Activated CD4-positive, CD25-positive, alpha-beta regulatory T cell treated with anti-CD3 and anti-CD28 coated beads, Interleukin-2, amount 50 U/mL, for 72 hours (primary cell): ENCODE measurements at places on chromosomes 2 and 18.
A peak's percentile ranks its signal among the peaks of the same experiment; 100 is the strongest.

GRCh38 chr2:16657671-16658070 is 8.0 kb downstream of the CYRIA start:
- no peak for DNase-seq

GRCh38 chr2:27890924-27891672 is 569 bp downstream of the BABAM2 start:
- DNase-seq = peak; percentile 79

- no peak for DNase-seq
These were observed 128.2 kb downstream of the SS18 start for GRCh38 chr18:25962176-25962575.

DNA sequence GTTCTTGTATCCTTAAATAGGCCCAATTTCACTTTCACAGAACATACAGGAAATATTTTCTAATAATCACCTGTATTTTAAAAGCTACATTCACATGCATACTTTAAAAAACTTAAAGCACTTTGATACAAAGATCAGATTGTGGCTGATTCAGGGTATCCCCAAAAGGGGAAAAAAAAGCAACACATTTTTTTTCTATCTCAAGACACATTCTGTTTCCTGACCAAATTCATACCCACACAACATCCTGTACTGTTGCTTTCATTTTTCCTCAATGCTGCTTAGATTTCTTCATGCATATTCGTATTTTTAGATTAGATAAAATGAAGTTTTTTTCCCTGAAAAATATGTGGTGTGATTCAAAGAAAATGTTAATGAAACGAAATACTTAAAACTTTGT is 122.5 kb downstream of the TMEFF2 start:
- no peak for DNase-seq

GRCh38 chr2:172179045-172179701 is 76.5 kb upstream of the DLX2 start:
- DNase-seq = no peak

DNA sequence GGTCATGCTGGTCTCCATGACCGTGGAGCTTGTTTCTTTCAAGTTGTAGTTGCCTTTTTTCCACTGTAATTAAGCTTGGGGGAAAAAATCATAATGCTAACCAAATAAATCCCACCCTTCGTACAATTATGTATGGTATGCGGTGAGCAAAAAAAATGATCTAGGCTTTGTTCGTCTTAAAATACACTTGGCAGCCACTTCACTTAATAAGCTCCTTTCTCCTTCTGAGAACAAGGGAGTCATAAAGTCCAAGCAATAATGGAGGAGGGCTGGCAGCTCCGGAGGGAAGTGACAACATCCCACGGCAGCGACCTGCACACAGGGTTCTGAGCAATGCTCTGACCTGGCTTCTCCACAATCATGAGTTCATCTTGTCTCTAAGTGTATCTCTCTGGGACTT is 91.2 kb upstream of the KLHL29 start:
- no peak for DNase-seq

GRCh38 chr18:71485611-71486010 is 1058.5 kb downstream of the CBLN2 start:
- no peak for DNase-seq

- DNase-seq = no peak
These were observed 299.6 kb downstream of the NDUFA10 start for GRCh38 chr2:239725551-239725890.

DNA sequence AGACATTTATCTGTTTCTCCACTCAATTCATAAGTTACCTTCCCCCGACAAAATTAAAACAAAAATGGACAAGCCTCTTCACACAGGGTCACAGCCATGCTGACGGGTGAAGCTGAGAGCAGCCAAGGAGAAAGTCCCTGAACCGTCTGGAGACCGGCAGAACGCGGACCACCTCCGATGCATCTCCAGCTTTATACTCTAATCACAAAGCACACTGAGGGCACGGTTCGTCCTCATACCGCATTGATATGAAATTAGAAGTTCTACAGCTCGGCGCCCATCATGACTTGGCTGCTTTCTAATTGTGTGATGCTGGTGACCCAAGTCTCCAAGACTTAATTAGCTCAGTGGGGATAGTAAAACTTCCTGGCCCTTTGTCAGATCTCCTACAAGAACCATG is 181.2 kb upstream of the PXDN start:
- DNase-seq = no peak

- no peak for DNase-seq
These were observed 301.7 kb downstream of the KCNS3 start for GRCh38 chr2:18180031-18180610.

- DNase-seq = no peak
These were observed 40.9 kb downstream of the NRP2 start for GRCh38 chr2:205723179-205723578.

DNA sequence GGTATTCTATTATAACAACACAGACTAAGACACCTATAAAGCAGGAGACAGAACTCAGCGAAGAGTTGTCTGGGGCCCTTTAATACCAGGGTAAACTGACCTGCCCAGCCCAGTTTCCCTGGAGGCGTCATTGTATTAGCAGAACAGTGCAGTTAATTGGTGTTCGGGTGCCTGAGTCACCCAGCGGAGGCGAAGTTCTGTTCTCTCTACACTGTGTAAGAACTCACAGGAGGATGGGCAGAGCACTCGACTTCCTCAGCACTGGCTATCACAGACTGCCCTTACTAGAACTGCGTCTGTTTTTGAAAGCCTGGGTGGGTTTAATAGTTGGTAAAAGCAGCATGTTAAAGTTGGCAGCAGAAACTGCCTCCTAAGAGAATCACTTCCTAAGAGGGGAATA is 106.5 kb upstream of the ATP8B1 start:
- DNase-seq = no peak

GRCh38 chr2:207655000-207655399 is 29.8 kb upstream of the METTL21A start:
- no peak for DNase-seq

- DNase-seq = no peak
These were observed 614 bp upstream of the FKBP1B start for GRCh38 chr2:24048769-24049484.

- no peak for DNase-seq
These were observed 26.1 kb upstream of the SEMA4C start for GRCh38 chr2:96895746-96896651.

DNA sequence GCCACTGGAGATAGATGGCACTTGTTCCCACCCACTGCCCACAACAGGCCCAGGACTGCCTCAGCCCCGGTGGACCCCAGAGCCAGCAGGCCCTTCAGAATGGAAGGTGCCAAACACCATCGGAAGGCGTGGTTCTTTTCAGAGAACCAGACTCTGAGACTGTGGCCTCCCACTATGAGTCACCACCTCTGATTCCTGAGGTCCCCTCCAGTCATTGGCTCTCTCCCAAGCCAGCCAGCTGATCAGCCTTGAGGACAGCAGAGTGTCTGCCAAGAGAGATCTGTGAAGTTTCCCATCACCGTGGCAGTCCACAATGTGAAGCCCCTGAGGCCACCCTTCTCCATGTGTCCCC is 10.4 kb upstream of the MAP3K2 start:
- DNase-seq = no peak

DNA sequence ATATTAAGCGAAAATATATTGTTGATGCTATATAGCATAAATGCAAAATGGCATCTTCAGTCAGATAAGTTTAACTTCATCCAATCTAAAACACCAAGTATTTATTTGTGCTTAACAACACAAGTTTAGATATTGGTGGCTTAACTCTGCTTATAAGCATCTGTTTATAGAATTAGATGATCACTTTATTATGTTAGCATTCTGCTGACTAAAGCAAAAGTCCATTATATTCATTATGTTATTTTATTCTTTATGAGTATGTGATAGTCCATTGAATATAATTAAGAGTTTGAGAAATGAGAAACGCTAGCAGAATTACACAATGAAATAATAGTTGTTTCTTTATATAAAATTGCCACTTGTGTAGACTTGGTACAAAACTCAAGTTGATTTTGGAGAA is 401.2 kb upstream of the CDH7 start:
- DNase-seq = no peak

DNA sequence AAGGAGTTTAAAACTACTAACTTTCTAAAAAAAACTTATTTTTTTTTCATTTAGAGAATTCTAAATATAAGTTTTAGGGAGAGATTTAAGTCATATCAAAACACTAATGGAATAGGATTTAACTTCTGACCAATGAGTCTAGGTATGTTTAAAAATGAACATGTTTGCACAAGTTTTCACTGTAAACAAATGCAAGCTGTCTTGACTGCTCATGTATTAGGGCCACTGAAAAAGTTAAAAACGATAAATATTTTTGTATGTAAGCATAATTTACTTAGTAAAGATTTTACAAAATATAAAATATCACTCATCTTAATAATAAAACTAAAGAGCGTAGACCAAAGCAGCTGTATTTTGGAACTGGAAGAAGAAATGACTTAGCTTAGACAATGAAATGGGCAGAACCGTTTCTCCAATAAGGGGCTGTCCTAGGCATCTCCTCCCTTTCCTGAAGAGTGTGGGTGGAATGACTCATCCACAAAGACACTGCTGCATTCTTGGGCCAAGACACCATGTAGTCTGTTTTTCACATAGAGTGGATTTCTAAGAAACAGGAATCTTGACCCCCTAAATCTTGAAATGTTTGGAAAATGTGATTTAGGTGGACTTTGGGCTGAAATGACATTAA is 118.8 kb downstream of the MEP1B start:
- DNase-seq = no peak

DNA sequence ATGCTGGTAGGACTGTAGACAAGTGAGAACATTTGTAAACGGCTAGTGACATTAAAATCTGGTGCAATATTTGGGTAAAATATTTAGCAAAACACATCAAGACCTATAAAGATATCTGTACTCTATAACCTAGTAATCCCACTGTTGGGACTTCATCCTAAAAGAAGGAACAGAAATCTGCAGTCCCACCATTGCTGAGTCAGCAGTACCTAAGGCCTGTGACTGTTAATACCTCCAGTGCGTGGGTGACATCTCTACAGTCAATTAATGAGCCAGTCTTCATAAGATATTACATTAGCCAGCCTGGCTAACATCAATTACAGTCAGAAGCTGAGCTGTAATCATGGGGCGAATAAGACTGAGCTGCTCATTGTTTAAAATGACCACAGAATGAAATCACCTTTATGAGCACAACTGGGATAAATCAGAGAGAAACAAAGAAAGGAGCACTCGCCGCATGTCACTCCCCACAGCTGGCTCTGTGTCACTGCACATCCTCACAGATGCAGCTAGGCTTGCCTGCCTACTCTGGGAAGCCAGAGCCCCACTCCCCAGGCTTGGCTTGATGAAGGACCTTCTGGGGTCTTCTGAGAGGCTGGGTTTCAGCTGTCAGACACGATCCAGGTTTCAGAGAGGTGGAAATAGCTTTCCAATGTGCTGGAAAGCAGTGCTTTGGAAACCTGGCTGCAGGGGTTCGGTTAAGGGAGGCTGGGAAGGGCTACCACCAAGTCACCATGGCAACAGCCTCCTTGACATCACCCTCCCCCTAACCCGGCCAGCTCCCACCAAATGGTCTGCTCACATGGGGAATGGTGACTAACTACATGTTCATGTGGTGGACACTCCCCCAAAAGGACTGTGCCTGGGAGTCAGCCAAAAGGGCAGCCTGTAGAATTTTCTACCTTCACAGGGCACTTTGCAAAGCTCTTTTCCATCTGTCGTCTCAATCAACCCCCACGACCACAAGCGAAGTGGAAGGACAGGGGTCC is 145.0 kb downstream of the ZBTB7C start:
- DNase-seq = no peak

DNA sequence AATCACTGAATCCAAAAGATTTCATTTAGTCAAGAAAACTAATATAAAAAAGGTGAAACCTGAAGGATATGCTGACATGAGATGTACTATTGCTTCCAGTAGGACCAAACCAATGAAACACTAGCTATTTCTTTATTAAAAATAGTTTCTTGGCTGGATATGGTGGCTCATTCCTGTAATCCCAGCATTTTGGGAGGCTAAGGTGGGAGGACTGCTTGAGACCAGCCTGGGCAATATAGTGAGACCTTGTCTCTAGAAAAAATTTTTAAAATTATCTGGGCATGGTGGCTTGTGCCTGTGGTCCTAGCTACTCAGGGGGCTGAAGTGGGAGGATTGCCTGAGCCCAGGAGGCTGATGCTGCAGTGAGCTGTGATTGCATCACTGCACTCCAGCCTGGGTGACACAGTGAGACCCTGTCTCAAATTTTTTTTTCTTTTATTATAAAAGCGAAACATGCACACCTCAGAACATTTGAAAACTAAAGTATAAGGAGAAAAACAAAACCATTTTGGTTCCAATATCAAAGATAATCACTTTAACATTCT is 266.2 kb downstream of the TGIF1 start:
- no peak for DNase-seq

GRCh38 chr2:127410871-127411652 is 7.2 kb upstream of the PROC start:
- no peak for DNase-seq

DNA sequence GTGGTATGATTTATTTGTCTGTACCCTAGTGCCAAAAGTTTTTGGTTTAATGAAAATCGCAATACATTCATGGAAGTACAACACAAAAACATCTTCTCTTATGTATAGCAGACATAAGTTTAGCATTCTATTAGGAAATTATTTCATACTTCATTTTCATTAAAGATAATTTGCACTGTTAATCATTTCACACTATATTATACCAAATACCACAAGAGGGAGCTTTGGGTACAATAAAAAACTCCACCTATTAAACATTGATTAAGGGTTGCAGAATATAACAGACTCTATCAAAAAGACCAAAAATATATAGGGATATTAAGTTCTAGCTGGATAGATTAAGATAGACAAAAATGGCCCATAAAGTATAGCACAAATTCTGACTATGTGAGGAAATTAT is 79.0 kb downstream of the SLC66A3 start:
- no peak for DNase-seq

DNA sequence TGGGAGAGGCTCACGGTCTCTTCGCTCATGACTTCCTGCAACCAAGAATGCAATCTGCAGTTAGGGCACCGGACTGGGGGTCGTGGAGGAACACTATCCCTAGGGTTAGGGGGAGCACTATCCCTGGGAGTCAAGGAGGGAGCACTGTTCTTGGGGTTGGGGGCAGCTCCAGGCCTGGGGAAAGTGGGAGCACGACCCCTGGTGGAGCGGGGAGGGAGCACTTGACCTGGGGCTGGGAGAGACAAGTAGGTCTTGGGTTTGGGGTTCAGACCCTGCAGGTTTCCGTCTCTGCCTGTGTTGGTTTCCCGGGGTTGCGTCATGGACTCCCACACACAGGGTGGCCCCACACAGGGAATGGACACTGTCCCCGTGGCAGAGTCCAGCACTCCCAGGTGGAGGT is 133.6 kb downstream of the TPO start:
- no peak for DNase-seq
